ENCODE measurements at places on chromosomes 7 and 10.

GRCh38 chr7:69504733-69505420, 93.4 kb upstream of the AUTS2 start:
- no peak for DNase-seq

- DNase-seq, result no peak
Observed at GRCh38 chr10:99676895-99677294, 17.6 kb downstream of the ENTPD7 start.

DNA sequence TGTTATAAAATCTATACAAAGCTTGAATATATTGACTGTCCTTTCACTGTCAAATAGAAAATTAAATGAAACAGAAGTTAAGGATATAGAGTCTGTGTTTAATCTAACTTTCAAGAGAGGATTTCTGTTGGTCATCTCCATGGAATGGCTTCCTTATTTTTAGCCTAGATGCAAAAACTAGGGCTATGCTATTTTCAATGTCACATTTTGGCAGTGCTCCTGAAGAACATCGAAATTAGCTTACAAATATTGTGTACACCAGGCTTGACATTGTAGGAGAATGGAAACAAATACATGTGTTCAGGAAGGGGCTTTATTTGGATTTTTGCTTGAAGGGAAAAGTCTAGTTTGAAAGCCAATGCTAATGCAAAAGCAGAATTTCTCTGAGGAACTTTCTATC, 295.4 kb downstream of the CDK14 start:
- DNase-seq, result no peak

DNA sequence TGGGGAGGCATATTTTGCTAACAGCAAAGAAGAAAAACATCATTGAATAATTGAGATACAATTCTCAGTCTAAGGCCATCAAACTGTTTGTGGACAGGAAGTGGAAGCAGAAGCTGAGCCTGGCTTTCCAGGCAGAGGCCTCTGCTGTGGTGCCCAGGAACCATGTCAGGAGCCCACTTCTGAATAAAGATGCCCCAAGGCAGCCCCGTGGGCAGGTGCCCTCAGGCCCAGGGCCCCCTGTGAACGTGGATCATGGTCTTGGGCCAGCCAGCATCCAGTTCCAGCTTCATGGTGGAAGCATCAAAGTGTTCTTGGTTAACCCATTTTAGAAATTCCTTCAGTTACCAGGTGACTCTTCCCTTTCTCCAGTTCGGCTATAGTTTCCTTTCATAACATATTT, 346.8 kb downstream of the PTPRN2 start:
- no peak for DNase-seq

GRCh38 chr7:135166338-135166990, 4.0 kb downstream of the CYREN start:
- DNase-seq, result no peak

- no peak for DNase-seq
Observed at GRCh38 chr10:52615756-52616394, 156.7 kb downstream of the MBL2 start.

GRCh38 chr10:7123774-7124173, 287.1 kb downstream of the SFMBT2 start:
- no peak for DNase-seq

DNA sequence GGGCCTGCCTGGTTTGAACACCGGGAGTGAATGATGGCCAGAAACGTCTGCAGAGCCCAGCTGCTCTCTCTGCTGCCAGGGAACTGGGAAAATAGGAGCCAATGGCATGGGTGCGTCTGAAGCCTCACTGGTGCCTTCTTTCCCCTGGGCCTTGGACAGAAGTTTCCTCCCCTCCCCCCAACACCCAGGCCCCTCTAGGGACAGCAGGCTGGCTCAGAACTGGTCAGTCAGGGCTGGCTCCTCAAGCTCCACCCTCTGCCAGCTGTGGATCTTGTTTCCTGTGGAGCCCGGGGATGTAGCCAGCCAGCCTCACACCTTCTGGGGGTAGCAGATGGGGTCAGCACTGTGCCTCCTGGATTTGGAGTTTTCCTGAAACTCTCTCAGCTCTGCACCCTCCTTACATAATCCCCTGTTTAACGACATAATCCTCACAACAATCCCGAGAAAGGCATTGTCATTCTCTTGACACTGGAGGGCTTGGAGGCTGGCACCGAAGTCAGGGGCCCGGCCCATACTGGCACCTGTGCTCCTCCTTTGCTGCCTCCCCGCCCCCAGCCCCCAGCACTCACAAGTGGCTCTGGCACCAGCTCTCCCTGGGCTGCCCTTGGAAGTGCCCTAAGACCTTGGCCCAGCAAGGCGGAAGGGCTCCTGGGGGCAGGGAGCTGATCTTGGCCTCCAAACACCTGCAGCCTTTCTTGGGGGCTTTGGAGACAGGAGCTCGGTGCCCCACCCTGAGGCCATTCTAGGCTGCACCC, 5.7 kb downstream of the LDB3 start:
- no peak for DNase-seq

DNA sequence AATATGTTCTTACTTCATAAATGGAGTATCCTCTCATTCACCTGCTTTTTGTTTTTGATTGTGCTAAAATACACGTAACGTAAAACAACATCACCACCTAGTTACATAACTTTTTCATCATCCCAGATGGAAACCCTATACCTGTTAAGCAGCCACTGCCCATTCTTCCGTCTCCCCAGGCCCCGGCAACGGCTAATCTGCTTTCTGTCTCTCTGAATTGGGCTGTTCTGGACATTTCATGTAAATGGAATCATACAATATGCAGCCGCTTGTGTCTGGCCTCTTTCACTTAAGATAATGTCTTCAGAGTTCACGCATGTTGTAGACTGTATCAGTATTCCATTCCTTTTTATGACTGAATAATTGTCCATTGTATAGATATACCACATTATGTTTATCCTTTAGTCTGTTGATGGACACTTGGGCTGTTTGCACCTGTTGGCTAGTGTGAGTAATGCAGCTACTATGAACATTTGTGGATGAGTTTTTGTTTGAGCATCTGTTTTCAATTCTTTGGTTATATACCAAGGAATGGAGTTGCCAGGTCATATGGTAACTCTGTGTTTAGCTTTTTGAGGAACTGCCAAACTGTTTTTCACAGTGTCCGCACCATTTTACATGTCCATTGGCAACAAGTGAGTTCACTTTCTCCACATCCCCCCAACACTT, 14.1 kb upstream of the SUN1 start:
- no peak for DNase-seq

GRCh38 chr10:64977915-64978314, 1456.7 kb downstream of the REEP3 start:
- no peak for DNase-seq

GRCh38 chr10:9038146-9038714, 983.7 kb downstream of the GATA3 start:
- no peak for DNase-seq

GRCh38 chr10:114779803-114780576, 41.6 kb upstream of the FHIP2A start:
- peak; percentile 63 for DNase-seq

- no peak for DNase-seq
Observed at GRCh38 chr10:69479240-69480067, 28.2 kb downstream of the TSPAN15 start.

- DNase-seq, result no peak
Observed at GRCh38 chr10:117537436-117537903, 5.1 kb upstream of the EMX2 start.

DNA sequence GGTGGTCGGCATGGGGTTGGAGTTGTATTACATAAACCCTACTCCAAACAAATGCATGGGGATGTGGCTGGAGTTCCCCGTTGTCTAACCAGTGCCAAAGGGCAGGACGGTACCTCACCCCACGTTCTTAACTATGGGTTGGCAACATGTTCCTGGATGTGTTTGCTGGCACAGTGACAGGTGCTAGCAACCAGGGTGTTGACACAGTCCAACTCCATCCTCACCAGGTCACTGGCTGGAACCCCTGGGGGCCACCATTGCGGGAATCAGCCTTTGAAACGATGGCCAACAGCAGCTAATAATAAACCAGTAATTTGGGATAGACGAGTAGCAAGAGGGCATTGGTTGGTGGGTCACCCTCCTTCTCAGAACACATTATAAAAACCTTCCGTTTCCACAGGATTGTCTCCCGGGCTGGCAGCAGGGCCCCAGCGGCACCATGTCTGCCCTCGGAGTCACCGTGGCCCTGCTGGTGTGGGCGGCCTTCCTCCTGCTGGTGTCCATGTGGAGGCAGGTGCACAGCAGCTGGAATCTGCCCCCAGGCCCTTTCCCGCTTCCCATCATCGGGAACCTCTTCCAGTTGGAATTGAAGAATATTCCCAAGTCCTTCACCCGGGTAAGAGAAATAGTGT, at the start of gene CYP2E1:
Gene CYP2E1 (plus strand): TSS at position 407 of the 632 bp plus-strand sequence. CDS start 33 bp downstream, at position 440.
- DNase-seq, result no peak

DNA sequence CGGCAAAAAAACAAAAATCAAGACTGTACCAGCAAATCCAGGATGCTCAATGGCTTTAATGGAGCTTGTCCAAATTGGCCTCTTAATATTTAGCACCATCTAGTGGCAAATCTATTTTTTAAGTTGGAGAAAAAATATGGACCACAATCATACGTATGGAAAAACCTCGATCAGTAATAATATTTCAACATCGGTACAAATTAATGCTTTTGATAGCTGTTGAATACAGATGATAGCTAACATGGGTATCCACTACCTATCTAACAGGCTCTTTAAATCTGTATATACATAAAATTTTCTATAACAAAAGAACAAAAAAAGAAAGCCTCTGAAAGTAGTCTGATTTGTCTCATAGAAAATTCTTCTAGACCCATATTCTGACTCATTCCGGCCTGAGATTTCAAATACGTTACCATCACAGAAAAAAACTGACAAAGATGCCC, 29.2 kb downstream of the COA1 start:
- peak; percentile 65 for DNase-seq

GRCh38 chr10:113965077-113965476, 78.6 kb upstream of the ADRB1 start:
- DNase-seq, result no peak

GRCh38 chr7:1419688-1420087, 39.6 kb downstream of the MICALL2 start:
- no peak for DNase-seq

GRCh38 chr10:35585903-35586535, 19.1 kb upstream of the GJD4 start:
- no peak for DNase-seq

DNA sequence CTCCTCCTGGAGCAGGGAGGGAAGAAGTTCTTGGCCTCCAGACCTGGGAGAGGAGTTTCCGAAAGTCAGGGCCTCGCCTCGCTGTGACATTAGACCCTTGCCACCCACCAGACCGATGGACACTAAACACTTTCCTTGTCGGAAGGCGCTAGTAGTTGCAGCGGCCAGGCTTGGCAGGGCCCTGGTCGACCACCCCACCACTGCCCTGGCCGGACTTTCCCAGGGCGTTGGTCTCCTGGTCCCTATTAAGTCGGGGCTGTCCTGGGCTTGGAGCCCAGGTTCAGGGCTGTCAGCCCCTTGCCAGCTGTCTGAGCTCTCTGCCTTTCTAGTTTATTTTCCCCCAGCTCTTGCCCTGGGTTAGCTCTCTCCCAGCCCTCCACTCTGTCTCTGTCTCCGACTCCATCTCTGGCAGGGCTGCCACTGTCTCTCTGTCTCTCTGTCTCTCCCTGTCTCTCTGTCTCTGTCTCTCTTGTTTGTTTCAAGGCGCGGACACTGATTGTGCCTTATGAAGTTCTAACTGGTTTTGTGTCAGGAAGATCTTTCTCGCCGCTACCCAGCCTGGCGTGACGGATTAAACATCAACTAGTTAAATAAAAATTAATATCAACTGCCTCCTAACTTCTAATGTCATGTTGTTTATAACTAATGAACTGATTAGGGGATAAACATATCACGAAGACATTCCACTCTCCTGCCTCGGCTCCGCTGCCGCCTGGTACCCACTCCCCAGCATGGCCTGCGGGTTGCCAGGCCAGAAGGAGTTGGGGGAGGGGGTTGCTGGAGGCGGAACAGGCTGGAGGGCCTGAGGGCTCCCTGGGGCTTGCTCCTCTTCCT, 13.8 kb upstream of the PAX2 start:
- no peak for DNase-seq

GRCh38 chr10:66257801-66258200, 668.0 kb upstream of the LRRTM3 start:
- no peak for DNase-seq

DNA sequence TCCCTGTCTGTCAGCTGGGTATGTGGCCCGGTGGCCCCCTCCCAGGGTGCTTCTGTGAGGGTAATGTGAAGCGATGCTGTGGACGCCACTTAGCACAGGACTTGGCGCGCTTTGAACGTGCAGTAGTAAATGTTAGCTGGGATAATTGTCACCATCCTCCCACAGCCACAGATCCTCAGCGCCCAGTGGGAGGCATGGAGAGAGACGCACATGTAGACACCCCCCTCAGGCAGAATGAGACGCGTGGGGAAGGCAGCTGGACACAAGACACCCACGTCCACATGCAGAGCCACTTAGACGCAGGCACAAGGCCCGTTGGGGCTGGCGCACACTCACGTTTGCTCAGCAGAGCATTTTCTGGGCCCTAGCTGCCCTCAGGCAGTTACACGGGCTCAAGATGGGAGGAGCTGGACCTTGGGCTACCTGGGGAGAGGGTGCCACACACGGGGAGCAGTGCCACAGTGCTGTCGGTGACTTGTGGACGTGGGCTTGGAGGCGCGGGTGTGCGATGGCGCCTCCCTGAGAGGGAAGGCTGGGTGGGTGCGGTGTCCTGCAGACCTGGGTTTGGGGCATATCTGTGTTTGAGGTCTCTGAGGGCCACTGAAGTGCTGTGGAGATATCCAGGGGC, 26.4 kb downstream of the ADCYAP1R1 start:
- no peak for DNase-seq

GRCh38 chr10:5461914-5462840, 37.2 kb downstream of the CALML5 start:
- DNase-seq, result no peak

DNA sequence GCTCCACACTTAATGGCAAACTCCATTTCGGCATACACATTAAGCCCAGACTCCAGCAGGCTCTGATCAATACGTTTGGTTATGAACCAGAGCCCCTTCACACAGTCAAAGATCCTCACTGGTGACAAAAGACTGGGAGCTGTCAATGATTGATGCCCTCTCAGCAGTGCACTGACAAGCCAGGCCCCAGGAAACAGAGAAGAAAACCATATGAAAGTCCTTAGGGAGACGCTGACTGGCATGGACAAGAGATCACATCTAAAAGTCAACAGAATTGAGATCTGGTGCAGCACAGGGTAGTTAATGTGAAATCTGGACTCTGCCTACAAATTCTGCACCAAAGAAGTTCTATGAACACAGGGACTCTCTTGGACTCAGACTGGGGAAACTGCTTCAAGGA, 600.9 kb upstream of the NRP1 start:
- DNase-seq, result no peak

- DNase-seq, result no peak
Observed at GRCh38 chr7:19080093-19080492, 37.3 kb downstream of the TWIST1 start.
